NCI-H187 treated with DMSO at 0.1 percent for 48 hours (cell line): ENCODE measurements at places on chromosomes 7 and 10.
A peak's percentile ranks its signal among the peaks of the same experiment; 100 is the strongest.

GRCh38 chr7:152443586-152443985, 7.8 kb upstream of the KMT2C start:
- DNase-seq: no peak

GRCh38 chr7:127514499-127514898, 70.9 kb downstream of the GCC1 start:
- peak; percentile 10 for DNase-seq

GRCh38 chr7:111312966-111313365, 222.0 kb downstream of the LRRN3 start:
- no peak for DNase-seq

GRCh38 chr10:128230401-128230800, 104.2 kb upstream of the MKI67 start:
- DNase-seq: no peak

DNA sequence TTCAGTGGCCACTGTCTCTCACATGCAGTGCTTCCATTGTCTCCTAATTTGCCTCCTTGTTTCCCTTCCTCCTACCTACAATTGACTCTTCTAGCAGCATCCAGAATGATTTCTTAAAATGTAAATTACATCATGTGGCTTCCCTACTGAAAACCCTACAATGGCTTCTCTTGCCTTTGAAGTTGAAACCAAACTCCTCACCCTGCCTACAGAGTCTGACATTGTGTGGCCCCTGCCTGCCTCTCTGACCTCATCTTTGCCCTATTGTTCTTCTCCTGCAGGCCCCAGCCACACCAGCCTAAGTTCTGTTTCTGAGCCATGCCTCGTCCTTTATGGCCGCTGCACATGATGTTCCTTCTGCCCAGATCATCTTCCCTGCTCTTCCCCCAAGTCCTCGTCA, 35.8 kb upstream of the CDK1 start:
- no peak for DNase-seq

DNA sequence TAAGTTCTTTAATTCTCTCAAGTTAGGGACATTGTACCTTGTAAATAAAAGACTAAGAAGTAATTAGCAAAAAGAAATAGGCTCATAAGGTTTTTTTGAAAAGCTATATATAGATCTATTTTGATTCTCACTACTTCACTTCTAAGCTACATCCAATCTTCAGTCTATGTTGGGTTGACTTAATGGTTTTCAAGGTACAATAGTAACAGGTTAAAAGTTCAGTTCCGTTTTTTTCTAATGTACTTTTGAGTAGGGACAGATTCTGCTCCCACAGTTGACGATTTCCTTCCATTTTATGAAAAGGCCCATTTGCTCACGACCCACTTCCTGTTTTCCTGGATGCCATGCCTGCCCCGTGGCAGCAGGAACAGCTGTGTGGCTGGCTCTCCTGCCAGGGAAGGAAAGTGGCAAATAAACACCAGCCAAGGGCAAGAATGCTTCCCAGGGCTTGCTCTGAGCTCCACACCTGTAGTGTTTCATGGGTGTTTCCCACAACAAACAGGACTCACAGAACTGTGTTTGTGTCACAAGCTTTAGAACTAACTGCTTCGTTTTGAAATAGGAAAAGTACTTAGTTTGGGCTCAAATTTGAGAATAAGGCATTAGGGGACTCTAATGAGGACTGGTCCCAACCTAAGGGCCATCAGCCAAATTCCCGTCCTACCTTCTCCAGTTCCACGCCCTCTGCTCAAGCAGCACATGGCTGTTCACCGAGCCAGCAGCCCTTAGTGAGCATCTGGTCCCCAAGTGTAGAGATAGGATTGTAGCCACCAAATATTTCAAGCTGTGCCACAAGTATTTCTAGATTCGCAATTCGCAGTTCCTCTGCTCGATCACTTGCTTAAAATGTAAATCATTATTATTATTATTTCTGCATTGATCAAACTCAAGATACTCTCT, 240.7 kb downstream of the COBL start:
- no peak for DNase-seq

DNA sequence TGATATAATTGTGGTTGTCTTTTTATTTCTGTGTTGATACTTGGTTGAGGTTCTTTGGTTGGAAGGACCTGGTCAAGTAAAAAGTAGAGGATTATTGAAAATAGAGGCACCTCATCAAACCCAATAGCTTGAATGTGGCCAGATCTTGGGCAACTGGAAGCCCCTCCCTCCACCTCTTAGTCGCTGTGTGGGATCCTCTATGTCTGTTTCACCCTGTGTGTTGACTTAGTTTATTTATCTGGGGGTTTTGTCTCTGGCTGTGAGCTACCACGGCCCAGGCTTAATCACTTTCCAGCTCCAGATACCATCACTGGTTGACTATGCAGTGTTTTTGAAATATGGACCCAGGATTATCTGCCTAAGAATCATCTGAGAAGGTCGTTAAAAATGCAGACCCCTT, 58.3 kb downstream of the AP3M1 start:
- DNase-seq: no peak

- no peak for DNase-seq
These were observed 29.9 kb downstream of the LRRC20 start for GRCh38 chr10:70352401-70353097.

- no peak for DNase-seq
These were observed 50.8 kb upstream of the PPP1R9A start for GRCh38 chr7:94856643-94857042.

DNA sequence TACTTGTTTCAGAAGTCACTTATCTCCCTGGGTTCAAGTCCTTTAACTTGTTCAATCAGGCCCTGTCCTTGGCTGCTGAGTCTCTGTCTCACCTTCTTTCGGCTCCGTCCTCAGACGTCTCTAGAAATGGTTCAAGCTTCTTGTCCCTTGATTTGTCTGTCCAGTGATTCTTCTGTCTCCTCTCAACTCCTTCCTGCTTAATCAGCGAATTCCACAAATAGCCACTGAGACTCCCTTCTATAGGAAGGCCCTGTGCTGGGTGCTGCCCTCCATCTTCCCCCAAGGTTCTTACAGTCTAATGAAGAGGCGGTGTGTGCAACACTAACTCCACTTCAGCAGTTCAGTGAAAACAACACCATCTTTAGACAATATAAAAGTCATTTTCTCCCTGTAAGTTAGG, 12.7 kb downstream of the FAM241B start:
- no peak for DNase-seq

GRCh38 chr7:8408871-8409270, 24.5 kb upstream of the NXPH1 start:
- no peak for DNase-seq

DNA sequence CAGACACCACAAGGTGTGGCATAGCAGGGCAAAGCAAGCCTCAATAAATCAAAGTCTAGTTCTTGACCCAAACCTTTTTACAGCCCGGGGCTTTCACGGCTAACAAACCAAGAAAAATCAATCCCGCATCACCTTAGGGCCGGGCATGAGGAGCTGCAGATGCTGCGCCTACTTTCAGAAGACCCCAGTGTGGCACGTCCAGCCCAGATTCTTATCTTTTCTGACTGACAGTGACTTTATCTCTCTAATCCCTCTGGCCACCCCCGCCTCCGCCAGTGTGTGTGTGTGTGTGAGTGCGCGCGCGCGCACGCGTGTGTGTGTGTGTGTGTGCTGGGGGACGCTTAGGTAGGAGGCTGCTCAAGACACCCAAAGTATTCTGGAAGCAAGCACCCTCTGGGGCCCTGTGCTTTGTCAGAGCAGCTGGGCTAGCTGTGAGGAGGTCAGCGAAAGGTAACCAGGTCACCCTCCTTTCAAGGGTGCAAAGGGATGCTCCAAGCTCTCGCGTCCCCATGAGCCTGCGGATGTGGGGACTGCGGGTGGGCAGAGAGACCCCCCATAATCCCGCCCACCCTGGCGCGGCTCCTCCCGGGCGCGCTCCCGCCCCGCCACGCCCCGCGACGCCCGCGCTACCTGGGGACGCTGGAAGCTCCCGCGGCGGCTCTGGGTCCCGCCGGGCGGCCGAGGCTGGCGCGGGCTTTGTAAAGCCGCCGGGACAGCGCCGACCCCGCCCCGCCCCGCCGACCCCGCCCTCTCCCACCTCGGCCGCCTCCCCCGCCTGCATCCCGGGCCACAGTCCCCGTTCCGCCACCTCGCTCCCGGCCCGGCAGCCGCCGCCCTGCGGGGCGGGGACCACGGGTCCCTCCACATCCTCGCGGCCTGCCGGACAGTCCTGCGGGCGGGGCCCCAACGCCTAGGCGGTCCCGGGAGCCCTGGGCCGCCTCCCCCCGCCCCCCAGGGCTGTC, 57.1 kb upstream of the RHOBTB1 start:
- DNase-seq: no peak

DNA sequence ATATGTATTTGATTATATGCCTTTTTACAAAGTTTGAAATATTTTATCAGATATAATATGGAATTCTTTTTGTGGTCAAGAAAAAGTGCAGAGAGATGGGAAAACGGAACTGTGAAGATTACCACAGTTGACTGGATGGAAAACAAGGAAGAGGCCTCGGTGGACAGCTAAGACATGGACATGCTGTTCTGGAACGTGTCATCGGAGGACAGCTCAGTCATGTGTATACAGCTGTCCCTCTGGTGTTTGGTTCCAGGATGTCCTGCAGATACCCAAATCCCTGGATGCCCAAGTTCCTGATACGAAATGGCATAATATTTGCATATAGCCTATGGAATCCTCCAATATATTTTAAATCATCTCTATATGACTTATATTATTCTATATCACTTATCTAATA, 49.4 kb downstream of the TRIL start:
- DNase-seq: no peak

DNA sequence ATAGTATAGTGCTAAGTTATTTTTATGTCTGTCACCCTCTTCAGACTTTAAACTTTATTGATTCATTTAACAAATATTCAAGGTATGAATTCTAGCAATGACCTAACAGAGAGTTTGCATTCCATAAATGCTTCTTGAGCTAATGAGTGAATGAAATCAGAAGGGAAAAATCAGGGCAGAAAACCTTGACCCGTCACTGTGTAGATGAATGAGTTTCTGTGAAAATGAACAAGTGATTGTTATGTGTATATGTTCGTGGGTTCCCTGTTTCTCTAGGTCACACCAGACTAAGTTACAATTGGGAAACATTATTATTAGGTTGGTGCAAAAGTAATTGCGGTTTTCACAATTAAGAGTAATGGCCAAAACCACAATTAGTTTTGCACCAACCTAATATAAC, 30.1 kb downstream of the APBB1IP start:
- DNase-seq: no peak

DNA sequence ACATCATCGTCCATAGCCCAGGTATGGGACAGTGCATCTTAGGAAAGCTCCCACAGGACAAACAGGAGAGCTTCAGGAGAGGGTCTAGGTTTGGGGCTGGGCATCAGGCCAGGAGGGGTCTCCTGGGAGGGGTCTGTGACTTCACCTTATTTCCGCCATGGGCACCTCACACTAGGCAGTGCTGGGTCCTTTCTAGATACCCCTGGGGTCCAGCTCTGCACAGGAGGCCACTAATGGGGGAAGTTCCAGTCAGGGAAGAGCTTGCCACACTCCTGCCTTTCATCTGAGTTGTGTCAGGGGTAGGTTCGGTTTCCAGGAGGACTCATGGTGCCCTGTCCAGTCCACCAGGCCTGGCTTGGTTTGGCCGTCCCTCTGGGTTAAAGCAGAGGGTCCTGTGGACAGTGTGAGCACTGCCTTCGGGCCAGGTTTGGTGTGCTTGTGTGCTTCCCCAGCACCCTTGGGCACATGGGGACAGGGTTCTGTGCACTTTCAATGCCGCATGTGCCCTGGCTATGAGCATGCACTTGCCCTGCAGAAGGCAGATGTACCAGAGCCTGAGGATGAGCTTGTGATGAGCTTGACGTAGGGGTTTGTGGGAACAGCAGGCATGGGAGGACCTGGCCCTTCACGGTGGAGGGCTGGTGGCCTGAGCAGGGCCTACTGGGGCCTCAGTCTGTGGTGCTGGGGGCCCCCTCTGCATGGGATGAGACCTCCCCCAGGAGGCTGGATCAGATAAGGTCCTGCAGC, 377.7 kb upstream of the NUPR2 start:
- DNase-seq: no peak

DNA sequence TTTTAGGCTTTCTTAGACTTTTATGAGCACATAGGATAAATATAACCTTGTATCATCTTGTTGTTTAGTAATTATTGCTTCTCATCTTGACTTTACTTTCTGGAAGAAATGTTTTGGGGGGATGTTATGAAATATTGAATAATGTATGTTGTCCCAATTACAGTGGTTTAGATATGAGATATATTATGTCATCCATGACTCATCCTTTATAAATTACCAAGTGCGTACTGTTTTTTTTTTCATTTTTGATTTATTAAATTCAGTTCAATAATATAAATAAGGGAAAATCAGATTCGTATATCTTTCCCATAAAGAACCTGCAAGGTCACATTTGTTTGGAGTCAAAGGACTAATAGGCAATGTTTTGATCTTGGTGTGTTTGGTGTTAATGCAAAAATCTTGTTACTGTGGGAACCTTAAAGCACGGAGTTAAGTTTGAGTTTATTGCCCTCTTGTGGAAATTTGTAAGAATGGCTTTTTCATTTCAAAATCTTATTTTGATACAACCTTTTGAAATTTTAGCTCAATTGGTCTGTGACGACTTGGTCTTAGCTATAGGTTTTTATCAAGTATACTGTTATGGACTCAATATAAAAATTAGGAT, 108.6 kb downstream of the SRI start:
- no peak for DNase-seq

- DNase-seq: no peak
These were observed 142.1 kb downstream of the PHTF2 start for GRCh38 chr7:77940647-77941046.

- DNase-seq: no peak
These were observed 4.9 kb downstream of the IFIT1B start for GRCh38 chr10:89382757-89383156.

GRCh38 chr10:112589081-112589480, 142.1 kb downstream of the VTI1A start:
- no peak for DNase-seq

DNA sequence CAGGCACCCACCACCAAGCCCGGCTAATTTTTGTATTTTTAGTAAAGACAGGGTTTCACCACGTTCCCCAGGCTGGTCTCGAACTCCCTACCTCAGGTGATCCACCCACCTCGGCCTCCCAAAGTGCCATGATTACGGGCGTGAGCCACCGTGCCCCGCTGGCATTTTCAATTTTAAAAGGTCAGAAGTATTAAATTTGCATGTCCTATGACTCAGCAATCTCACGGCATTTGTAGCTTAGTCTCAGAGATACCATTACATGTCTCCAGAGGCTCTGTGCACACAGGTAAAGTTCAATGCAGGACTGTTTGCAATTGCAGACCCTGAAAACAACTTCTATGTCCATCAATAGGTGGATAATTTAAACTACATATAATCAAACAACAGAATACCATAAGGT, 99.2 kb downstream of the DLG5 start:
- no peak for DNase-seq

GRCh38 chr7:98066934-98067507, 39.6 kb upstream of the LMTK2 start:
- no peak for DNase-seq

DNA sequence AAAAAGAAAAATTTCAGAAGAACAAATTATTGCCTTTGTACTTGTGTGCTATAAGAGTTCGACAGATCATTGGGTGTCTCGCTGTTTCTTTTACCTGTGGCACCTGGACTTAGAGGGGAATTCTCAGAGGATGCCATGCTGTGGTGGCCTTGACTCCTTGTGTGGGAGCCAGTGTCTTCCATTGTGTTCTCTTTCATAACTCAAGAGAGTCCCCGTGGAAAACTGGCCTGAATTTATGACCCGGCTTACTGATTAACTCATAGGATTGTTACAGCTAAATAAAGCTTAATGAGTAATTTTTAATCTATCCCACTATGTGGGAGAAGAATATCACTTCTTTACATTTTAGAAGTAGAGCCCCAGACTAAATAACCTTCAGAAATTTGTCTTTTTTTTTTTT, 54.5 kb downstream of the UBE3C start:
- no peak for DNase-seq

GRCh38 chr10:69791812-69792211, 9.9 kb upstream of the COL13A1 start:
- no peak for DNase-seq

GRCh38 chr7:37040330-37040729, 316.0 kb upstream of the AOAH start:
- DNase-seq: no peak
